ENCODE measurements at places on chromosomes 16 and 17. TPM values are rescaled to one million over a fixed set of nuclear protein-coding genes. Genes with fewer than 3 reads are reported as not detected.
A peak's percentile ranks its signal among the peaks of the same experiment; 100 is the strongest.

DNA sequence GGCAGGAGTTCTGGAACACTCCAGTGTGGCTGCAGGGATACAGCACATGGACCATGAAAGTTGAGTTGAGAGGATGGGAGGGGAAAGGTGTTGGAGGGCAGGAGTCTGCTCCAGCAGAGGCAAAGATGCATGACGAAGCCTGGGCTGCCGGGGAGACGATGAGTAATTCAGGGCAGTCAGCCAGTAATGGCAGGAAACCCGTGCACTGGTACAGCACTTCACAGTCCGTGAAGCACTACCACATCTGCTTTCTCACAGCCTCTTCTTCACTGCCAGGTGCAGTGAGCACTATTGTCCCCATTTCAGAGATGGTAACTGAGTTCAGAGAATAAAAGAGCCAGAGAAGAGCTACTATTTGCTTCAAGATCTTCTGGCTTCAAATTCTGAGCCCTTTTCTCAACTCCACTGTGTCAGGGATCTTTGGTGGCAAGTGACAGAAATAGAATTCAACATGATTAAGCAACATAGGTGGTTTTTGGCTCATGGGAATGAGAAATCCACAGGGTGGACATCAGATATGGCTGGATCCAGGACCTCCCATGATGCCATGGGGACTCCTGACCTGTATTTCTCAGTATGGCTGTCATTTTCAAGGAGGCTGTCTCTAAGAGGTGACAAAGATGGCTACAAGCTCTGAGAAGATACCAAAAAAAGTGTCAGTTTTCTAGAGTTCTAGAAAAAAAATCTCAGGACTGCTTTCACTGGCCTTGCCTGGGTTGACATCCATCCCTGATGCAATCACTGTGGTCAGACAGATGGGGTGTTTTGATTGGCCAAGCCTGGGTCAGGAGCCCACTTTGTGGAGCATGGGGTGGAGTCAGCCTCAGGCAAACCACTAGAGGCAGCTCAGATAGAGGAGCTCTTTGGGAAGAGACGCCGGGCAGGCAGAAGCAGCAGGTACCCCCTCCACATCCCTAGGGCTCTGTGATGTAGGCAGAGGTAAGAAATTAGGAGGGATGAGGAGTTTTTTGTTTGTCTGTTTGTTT lies 24.7 kb downstream of the IL21R start:
- no peak for DNase-seq

DNA sequence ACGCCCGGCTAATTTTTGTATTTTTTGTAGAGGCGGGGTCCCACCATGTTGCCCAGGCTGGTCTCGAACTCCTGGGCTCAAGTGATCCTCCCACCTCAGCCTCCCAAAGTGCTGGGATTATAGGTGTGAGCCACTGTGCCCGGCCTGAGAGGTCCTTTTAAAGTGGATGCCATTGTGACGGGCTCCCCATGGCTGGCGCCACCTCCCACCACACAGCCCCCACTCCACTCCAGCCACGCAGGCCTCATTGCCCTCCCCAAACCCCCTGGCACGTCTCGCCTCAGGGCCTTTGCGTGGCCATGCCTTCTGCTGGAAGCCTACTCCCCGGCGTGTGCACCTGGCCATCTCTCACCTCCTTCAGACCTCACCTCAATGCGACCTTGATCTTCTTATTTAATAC lies 11.9 kb upstream of the KDM6B start:
- no peak for DNase-seq

GRCh38 chr16:19690196-19690595 lies 27.8 kb downstream of the KNOP1 start:
- DNase-seq = no peak

DNA sequence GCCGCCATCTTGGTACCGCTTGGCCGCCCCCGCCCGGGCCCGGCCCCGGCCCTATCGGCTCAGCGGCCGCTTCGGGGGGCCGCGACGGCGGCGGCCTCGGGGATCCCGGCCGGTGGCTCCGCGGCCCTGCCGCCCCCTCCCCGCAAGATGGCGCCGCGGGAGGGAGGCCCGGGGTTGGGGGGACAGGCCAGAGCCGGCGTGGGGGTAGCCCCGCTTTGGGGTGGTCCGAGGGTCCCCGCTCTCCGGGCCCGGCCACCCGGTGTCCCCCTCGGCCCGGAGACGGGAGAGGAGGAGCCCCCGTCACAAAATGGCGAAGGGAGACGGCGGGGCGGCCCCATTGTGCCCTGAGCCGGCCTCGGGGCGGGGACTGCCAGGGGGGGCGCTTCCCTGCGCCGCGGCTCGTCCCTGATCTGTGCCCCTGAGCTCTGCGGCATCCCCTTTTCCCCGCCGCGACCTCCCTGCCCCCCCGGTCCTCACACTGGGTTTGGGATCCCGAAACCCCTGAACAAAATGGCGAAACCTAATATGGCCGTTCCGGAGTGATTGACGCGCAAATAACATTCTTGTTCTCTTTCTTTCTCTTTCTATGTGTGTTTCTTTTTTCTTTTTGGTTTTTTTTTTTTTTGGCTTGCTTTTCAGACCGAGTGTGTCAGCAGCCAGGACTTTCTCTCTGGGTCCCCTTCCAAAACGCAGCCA lies 986 bp downstream of the HAPSTR1 start:
- peak; percentile 21 for DNase-seq

The KRTAP4-11 gene
- not detected for total RNA-seq

GRCh38 chr17:78751447-78752161 lies 30.5 kb downstream of the CYTH1 start:
- DNase-seq = no peak

GRCh38 chr17:17880577-17881196 lies 43.9 kb upstream of the SREBF1 start:
- DNase-seq = no peak

- DNase-seq = no peak
Measured at GRCh38 chr17:57458718-57459285, 202.5 kb downstream of the MSI2 start.

Measured in prostate gland (tissue), 2 donors.